ENCODE measurements at places on chromosomes 16 and 17.

GRCh38 chr17:10046786-10047785 is 142.0 kb upstream of the RCVRN start:
- DNase-seq = no peak

- no peak for DNase-seq
Measured at GRCh38 chr16:66455970-66456369, 28.9 kb downstream of the BEAN1 start.

GRCh38 chr17:50677851-50678375 is 29.8 kb downstream of the ANKRD40 start:
- no peak for DNase-seq

DNA sequence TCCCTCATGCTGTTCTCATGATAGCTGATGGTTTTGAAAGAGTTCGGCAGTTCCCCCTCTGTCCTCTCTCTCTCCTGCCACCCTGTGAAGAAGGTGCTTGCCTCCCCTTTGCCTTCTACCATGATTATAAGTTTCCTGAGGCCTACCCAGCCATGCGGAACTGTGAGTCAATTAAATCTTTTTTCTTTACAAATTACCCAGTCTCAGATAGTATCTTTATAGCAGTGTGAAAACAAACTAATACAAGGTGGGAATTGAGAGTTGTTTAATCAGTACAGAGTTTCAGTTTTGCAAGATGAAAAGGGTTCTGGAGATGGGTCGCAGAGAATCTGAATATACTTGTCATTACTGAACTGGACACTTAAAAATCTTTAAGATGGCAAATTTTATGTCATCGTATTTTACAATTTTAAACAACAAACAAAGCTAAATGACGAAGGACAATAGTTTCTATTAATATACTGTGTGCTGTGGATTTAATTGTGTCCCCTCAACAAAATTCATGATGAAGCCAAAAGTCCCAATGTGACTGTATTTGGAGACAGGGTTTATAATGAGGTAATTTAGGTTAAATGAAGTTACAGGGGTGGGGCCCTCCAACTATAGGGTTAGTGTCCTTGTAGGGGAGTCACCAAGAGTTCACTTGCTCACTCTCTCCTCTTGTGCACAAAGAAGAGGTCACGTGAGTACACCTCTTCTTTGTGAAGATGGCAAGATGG is 4.4 kb downstream of the MT3 start:
- no peak for DNase-seq

DNA sequence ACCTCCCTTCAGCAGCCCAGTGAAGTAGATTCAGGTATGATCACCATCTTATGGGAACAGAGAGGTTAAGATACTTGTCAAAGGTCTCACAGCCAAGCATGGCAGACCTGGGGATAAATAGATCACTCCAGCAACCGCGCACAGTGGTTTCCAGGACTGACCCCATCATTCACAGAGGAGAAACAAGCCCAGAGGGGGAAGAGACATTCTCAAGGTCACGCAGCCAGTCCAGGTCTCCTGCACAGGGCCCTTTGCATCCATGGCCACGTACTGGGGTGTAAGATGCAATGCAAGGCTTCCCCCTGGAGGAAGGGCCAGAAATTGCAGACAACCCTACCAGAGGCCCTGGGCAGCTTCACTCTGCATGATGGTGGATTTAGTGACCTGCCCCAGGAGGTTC is 19.9 kb downstream of the TLE7 start:
- DNase-seq = peak; percentile 33

GRCh38 chr17:41615454-41615853 is 2.9 kb upstream of the KRT16 start:
- DNase-seq = no peak

- DNase-seq = no peak
Measured at GRCh38 chr17:40241252-40241834, 22.2 kb downstream of the WIPF2 start.

DNA sequence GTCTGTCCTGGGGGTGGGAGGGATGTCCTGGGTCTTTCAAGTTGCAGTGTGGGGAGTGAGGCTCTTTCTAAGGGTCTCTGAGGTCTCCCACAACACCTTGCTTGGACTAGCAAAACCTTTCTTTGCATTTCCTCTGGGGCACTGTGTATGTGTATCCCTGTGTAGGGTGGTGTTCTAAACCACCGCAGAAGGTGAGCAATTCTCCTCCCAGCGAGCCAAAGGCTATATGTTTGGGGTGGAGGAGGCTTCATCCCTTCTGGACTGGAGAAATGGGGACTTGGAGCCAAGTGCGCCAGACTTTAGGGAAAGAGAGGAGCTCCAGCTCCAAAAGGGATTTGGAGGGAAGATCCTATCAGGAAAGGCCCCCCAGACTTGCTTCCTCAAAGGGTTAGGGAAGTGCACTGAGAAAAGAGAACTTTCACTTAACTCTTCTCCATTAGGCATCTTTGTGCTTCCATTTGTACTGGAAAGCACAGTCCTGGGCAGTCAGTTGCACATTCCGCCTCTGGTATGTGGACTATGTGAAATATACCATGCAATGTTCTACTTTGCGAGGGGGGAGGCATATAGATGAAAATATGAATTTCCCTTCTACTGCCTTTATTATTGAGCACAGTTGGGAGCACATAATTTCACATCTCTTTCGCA is 18.9 kb upstream of the HOXB9 start:
- no peak for DNase-seq

DNA sequence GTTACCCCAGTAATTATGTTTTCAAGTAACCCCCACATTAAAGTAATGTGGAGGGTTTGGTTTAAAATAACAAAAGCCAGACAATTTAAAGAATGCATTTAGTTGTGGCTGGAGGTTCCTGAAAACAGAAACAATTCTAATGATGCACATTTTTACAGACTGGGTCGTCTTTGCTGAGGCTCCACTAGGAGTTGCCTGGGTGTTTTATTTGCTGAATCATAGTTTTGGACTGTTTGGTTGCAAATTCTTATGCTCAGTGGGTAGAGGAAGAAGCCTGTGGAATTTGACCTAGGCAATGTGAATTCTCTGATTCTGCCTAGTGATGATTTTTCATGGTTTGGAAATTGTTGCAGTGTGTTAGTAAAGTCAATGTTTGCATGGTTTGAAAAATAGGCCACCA is 16.3 kb downstream of the SHISA9 start:
- no peak for DNase-seq

- peak; percentile 68 for DNase-seq
Measured at GRCh38 chr17:27756467-27757371, 43.6 kb downstream of the NOS2 start.

DNA sequence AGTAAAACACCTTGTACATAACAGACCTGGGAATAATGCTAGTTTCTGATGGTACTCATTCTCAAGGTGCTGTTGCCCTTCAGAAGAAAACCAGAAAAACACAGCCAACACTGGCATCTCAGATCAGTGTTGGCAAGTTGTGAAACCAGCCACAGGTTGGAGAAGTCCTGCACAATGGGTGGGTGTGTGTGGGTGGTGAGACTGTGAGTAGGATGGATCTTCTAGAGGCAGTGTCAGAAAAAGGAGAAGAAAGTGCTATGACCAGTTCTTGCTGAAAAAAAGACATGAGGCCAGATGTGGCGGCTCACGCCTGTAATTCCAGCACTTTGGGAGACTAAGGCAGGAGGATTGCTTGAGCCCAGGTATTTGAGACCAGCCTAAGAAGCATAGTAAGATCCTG is 35.2 kb upstream of the SMIM36 start:
- DNase-seq = no peak

DNA sequence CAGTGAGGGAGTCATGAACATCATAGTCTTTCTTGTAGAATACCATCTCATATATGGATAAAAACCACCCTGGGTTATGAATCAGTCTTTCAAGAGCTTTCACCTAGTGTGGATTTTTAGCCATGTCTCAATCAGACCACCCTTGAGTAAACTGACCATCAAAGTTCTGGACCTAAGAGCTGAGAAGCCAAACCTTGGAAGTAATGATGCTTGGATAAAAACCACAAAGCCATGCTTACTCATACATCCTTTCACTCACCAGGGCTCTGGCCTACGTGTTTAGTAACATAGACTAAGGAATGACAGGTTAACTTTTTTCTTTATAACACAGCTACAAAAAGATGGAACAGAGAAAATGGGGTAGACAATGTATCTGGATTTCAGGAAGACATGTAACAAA is 167.2 kb downstream of the STX8 start:
- no peak for DNase-seq

- no peak for DNase-seq
Measured at GRCh38 chr16:75099738-75100602, 16.6 kb downstream of the LDHD start.

- no peak for DNase-seq
Measured at GRCh38 chr16:3859889-3860288, 20.6 kb downstream of the CREBBP start.

GRCh38 chr16:75811020-75811634 is 84.8 kb upstream of the CPHXL start:
- no peak for DNase-seq

- DNase-seq = peak; percentile 12
Measured at GRCh38 chr17:10226930-10227695, 28.7 kb upstream of the GAS7 start.

GRCh38 chr17:21213638-21214014 is 335 bp downstream of the TMEM11 start:
- DNase-seq = no peak

GRCh38 chr16:11639925-11640899 is 28.0 kb upstream of the SNN start:
- no peak for DNase-seq

DNA sequence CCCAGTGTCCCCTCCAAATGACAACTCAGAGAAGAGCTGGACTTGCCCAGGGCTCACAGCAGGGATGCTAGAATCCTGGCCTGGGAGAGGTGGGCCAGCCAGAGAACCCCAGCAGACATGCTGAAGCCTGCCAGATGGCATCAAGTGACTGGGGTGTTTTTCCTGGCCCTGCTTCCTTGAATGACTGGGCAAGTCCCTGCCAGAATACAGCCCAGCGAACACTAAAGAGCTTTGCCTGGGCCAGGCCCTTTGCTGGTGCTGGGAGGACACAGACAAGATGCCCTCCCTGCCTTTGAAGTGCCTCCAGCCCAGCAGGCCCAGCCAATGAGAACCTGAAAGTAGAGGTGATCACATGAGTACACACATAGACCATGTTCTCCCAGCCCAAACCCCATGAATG is 11.5 kb downstream of the ZNF319 start:
- DNase-seq = no peak

DNA sequence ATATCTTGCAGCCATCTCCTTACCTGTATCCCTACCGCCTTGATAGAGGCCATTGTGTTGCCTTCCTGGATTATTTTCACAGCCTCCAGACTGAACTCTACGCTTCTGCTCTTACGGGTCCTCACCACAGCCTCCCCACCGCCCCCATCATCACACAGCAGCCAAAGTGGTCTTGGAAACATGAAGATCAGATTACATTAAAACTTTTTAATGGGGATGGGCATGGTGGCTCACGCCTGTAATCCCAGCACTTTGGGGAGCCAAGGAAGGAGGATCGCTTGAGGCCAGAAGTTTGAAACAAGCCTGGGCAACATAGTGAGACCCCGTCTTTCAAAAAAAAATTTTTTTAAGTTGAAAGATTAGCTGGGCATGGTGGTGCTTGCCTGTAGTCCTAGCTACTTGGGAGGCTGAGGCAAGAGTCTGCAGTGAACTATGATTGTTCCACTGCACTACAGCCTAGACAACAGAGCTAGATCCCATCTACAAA is 150.5 kb downstream of the NPIPB5 start:
- no peak for DNase-seq

DNA sequence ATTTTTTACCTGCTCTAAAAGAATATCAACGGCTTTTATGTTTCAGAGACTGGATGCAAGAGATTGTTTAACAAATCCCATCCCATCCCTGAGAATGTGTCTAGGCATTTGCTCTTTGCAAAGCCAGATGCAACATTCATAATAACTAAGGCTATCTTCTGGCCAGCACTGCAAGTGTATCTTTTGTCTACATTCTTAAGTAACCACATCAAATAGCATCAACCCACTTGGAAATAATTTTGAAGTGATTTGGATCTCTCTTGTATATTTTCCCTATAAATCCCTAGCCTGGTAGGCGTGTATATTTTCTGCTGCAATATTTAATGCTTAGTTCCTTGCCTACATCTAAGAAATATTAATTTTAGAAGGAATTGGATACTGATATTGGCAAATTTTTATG is 64.3 kb downstream of the PIGL start:
- no peak for DNase-seq

GRCh38 chr16:12674524-12674923 is 129.2 kb downstream of the CPPED1 start:
- DNase-seq = no peak

DNA sequence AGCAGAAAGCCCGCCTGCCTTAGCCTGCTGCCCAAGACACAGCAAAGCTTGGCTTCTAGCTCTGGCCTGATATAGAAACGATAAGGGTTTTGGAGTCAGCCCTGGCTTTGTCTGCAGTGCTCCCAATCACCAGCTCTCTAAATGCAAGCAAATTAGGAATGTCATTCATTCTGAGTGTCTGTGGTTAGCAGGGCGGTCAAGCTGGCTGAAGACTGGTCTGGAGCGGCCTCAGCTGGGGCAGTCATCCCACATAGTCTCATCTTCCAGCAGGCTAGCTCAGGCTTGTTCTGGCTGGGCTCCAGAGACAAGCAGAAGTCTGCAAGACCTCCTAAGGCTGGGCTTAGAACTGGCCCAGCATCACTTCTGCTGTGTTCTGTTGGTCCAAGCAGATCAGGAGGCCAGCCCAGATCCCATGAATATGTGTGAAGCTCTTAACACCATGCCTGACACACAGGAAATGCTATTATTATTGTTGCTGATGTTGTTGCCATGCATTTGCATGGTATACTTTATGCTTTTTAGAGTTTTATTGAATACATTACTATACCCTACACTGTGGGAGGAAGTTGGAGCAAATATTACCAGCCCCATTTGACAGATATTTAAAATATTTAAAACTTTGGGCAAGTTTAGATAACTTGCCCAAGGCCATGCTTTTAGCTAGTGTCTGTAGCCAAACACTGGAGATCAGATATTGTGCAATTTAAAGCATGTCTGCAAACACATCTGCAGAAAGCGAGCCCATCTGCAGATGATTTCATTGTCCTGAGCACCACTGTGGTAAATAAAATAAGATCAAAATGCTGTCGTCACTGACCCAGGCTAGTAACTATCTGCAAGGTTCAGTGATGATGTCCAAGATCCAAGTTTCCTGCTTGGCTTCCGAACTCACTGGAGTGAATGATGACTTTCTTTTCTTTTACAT is 24.8 kb downstream of the TMC7 start:
- DNase-seq = no peak

DNA sequence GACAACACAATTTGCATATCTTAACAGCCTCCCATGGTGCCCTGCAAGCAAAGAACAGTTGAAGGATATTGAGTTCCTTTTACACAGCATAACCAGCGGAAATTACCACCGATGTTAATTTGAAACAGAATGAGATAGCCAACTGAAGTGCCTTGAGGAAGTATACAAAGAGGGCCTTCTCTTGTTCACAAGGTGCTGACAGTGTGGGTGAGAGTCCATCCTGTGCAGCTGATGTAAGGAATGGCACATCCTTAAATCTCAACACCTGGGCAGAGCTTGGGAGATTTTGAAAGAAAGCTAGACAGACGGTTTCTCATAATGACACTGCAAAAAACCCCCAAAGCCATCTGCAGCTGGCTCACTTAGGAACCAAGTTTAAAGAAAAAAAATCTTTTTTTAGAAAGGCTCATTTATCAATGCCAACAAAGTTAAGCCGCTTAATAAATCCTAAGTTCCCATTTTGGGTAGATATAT is 818.6 kb downstream of the KCNJ2 start:
- no peak for DNase-seq

- no peak for DNase-seq
Measured at GRCh38 chr17:27575096-27575911, 55.7 kb upstream of the LGALS9 start.

- no peak for DNase-seq
Measured at GRCh38 chr16:66065925-66066324, 300.6 kb upstream of the CDH5 start.
